ENCODE measurements at places on chromosomes 7 and 10.

DNA sequence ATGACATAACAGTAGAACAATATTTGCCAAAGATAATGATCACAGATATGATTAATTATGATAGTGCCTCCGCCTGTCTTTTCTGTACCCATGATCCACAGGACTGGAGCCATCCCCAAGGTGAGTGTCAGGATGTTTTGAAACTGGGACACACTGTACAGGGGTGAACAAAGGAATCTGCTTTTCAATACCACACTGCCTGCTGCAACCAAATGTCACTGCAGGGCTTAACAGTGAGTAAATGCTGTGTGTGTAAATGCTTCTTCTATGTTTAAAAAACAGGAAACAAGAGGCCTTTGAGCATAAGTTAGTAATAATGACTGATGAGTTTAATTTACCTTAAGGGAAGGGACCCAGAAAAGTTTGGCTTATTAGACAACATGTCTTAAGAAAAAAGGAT is 65.2 kb downstream of the HBP1 start:
- DNase-seq = no peak

DNA sequence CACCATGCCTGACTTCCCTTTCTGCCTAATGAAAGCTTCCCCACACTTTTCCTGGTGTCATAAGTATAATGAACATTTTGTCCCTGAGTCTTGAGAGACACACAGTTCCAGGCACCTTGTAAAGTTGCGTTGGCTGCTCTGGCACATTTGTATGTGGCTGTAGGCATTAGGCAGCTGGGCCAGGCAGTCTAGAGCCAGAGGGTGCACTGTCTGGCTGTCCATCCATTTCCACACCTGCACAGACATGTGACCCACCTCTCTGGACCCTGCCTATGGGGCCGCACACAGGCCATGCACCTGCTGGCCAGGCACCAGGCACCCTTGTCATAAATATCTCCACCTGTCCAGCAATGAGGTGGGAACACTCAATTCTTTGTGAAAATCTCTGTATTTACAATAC is 54.7 kb upstream of the ANTXRL start:
- no peak for DNase-seq

- DNase-seq = no peak
Observed at GRCh38 chr7:15280078-15280733, 281.6 kb downstream of the AGMO start.

GRCh38 chr7:96508371-96508770 is 186.5 kb upstream of the SLC25A13 start:
- DNase-seq = no peak

GRCh38 chr7:5598769-5599371 is 175.2 kb upstream of the TNRC18 start:
- no peak for DNase-seq

DNA sequence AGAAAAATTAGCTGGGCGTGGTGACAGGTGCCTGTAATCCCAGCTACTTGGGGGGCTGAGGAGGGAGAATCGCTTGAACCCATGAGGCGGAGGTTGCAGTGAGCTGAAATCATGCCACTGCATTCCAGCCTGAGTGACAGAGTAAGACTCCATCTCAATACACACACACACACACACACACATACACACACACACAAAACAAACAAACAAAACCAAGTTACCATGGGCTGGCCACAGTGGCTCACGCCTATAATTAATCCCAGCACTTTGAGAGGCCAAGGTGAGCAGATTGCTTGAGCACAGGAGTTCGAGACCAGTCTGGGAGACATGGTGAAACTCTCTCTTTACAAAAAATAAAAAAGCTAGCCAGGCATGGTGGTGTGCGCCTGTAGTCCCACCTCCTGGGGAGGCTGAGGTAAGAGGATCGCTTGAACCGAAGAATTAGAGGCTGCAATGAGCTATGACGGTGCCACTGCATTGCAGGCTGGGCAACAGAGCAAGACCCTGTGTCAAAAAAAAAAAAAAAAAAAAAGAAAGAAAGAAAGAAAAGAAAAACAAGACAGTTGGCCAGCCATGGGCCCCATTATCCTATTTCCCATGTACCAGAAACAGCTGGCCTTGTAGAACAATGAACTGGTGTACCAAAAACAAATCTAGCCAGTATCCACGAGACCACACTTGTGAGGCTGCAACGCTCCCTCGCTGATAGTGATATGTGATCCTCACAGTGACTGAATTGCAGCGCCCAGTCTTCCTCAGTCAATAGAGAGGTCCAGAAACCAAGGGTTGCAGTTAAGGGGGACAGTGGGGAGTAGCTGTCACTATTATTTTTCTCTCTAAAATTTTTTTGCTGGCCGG is 6.6 kb upstream of the AGFG2 start:
- no peak for DNase-seq

DNA sequence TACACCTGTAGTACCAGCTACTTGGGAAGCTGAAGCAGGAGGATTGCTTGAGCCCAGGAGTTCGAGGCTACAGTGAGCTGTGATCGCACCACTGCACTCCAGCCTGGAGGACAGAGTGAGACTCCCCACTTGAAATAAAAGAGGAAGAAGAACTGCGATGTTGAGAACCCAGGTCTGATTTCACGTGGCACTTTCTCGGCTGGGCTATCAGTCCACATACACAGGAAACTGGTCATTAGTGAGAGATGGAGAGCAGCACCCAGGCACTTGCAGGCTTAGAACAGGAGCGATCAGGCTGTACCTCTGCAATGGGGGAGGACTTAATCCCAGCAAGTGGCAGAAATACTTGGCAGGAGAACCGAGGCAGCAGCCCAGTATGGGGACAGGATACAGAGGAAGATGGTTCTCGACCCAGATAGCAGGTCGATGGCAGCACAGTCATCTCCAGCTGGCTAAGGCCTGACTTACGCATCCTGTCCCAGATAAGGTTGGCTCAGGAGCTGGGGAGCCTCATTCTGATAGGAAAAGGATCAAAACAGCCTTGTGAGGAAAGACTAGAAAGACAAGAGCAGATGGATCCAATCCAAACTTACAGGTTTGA is 487.7 kb upstream of the AUTS2 start:
- DNase-seq = no peak

DNA sequence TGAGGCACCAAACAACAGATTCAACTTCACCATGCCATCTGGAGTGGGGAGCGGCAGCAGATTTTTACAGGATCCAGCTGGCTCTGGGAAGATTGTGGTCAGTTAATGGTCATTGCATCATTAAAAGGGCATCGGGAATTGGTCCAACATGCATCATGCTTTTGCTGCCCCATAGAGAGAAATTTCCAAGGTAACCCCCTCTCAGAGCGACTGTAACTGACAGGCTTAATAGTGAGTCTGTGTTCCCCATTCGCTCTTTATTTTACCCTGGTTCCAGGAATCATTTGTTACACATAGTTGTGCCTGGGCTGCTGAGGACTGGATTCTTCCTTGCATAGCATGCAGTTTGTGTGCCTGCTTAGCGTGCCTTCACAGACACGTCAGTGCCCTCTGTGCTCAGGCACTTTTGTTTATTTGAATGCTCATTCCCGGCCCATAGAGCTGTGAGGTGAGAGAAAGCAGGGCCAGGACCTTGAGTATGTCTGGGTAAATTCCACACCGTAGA is 49.9 kb downstream of the CDHR3 start:
- no peak for DNase-seq

DNA sequence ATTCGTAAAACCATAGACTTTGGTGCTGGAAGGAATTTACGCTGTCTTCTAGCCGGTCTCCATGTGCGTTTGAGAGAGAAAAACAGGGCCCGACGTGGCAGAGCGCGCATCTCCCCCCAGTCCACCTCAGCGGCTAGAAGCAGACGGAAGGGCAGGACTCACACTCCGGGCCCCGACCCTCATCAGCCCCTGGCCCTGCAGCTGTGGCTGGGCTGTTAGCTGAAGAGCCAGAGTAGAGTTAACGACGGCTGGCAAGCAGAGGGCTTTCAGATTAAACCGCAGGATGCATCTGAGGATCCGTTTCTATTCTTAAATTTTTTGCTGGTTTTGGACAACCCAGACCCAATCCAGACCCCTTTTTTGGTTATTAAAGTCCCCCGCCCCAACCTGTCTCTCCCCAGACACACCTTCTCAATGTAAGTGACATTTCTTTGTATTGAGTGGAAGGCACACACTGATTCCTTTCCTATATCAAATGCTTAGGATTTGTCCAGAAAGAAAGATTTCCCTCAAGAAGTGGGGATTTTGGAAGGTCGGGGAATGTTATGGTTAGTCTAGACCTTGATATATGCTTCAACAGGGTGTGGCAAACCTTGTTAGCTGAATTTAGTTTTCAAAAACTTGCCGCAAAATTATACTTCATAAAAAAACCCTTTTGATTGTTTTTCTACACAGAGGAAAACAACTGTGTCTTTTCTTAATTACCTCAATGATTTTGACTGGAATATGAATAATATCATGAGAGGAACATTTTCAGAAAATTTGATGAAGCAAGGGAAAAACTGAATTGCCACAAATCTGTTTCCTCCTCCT is 1.7 kb upstream of the TBX20 start:
- no peak for DNase-seq

DNA sequence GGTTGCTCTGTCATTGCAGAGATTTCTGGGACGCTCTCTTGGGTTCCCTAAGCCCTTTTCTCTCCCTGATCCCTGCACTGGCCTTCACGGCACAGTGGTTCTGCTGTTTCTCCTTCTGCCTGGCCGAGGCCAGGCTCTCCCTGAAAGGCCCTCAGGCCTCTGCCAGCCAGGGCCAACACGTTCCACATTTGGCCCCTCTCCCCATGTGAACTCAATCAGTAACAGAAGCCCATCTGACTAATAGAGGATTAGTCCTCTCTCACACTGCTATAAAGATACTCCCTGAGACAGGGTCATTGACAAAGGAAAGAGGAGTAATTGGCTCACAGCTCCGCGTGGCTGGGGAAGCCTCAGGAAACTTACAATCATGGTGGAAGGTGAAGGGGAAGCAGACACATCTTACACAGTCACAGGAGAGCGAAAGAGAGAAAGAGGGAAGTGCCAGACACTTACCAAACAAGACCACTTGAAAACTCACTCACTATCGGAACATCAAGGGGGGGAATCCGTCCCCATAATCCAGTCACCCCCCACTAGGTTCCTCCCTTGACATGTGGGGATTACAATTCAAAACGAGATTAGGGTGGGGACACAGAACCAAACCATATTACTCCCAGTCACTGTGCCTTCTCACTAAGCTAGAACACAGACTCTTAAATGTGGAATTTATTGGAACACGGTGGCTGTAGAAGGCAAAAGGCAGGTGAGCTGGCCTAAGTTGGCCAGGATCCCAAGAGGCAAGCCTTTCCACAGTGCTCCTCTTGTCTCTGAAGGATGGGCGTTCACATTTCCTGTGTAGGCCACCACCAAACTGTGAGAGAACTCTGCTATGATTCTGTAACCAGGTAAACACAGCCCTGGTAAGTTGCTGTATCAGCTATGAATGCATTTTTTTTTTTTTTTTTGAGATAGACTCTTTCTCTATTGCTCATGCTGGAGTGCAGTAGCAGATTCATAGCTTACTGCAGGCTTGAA is 8.8 kb downstream of the FZD8 start:
- DNase-seq = no peak

GRCh38 chr10:16644146-16644545 is 122.5 kb upstream of the C1QL3 start:
- no peak for DNase-seq

DNA sequence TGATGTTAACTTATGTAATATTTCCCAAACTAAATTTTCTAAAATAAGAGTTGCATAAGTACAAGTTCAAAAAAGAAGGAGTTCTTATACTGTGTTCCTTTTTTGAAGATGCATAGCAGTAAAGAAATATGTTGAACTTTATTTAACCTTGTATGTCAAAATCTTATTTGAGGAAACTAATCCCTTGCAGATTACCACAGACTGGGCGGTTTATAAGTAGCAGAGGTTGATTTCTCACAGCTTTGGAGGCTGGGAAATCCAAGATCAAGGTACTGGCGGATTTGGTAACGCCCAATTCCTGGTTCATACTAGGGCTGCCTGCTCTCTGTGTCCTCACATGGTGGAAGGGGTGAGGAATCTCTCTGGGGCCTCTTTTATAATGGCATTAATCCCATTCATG is 68.5 kb downstream of the GNAT3 start:
- no peak for DNase-seq

DNA sequence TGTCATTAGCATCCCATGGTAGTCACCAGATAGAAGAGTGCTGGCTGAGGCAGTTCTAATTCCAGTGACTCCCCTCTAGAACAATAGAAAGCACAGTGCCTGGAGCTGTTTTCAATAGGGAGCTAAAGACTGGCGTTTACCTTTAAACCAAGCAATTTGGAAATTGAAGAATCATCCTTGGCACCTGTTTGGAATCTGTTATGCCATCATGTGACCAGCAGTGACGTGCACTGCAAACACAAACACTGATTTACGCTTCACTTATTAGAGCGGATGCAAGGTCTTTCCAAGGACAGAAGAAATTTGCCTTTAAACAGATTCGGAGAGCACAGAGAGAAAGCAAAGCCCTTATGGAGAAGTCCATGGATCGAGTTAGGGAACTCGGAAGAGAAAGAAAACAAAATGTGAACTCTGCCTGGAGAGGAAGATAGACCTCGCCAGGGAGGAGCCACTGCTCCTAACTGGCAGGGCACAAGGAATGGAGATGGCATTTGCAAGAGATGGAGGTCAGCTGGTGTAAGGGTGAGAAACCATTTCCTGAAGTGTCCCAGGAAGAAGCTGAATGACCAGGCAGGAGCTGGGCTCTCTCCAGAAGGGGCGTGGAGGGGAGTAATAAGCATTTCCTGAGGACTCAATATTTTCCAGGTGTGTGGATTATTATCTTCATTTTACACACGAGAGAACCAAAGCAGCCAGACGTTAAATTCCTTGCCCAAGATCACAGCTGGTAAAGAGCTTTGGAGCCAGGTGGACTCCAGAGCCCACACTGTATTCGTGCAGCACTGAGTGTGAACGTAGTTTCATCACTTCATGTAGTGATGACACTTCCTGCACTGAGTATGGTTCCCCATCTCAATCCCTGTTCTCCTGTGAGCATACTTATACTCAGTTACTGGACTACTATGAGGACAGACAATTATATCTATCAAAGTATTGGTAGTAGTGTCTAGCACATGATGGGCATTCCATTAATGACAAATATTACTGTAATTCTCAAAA is 97.7 kb downstream of the CUBN start:
- no peak for DNase-seq

DNA sequence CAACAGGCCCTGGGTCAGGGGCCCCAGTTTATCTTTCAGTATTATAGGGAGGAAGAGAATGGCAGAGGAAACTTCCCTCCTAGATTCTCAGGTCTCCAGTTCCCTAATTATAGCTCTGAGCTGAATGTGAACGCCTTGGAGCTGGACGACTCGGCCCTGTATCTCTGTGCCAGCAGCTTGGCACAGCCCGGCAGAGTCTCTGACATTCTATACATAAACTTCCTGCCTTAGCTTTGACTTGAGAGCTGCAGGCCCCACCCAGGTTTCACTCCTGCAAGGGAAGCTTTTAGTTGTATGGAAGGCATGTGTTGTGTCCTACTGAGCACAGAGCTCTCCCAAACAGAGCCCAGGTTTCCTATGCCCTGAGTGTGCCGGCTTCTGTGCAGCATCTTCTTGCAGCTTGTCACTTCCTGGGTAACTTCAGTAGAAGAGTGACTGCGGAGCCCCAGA is 205.6 kb upstream of the PRSS58 start:
- DNase-seq = no peak

GRCh38 chr7:76185187-76185896 is 16.4 kb upstream of the SRRM3 start:
- no peak for DNase-seq
